B cell (primary cell): ENCODE measurements at places on chromosomes 7 and 10. TPM values are rescaled to one million over a fixed set of nuclear protein-coding genes. Genes with fewer than 3 reads are reported as not detected.

The NME8 gene
- total RNA-seq = not detected in 2 replicates

DNA sequence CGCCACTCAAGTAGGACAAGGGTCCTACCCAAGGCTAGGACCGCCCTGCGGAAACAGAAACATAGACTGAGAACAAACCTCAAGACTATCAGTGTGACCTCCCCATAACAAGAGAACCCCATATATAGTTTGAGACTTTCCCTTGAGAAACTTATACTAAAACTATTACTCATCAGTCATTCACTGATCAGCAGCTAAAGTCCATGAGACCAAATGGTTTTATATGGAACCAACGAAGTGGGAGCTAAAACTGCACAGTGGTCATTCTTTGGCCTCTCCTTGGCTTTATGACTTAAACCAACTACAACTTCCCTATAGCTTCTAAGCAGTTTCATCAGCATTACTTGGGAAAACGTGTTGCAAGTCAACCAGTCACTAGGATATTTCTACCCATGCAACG is 13.7 kb upstream of the ZSCAN21 start:
- no peak for DNase-seq

The NPY4R gene
- not detected in 2 replicates for total RNA-seq

DNA sequence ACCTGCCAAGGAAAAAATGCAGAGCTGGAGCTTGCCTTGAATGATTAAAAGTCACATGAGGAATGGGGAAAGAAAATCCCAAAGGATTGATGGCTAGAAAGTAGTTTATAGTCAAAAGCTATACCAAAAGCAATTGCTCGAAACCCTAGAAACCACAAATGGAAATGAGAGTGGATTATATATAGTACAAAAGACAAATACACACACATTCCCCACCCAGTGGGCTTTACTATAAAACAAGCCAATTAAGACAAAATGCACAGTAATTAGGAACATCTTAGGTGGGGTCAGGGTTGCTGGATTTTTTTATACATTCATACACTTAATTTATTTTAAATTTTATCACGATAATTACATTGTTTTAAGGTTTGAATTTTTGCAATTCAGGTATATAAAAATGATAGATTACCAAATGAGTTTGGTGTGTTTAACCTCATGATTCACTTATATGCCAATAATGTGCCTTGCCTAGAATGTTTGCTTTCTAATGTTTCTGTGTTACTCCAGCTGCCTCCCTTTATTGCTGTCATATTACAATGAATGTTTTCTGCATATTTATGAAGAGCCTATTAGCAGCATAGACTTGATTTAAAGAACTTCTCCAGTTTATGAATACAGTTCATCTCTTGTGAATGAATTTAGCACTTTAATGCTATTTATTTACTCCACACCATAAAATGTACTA is 421.3 kb downstream of the EXOC4 start:
- no peak for DNase-seq

- no peak for DNase-seq
These were observed 1001.2 kb upstream of the POT1 start for GRCh38 chr7:125930848-125931247.

GRCh38 chr10:56624082-56624481 is 263.0 kb upstream of the ZWINT start:
- DNase-seq = no peak

GRCh38 chr10:10831085-10831484 is 186.6 kb upstream of the CELF2 start:
- no peak for DNase-seq

DNA sequence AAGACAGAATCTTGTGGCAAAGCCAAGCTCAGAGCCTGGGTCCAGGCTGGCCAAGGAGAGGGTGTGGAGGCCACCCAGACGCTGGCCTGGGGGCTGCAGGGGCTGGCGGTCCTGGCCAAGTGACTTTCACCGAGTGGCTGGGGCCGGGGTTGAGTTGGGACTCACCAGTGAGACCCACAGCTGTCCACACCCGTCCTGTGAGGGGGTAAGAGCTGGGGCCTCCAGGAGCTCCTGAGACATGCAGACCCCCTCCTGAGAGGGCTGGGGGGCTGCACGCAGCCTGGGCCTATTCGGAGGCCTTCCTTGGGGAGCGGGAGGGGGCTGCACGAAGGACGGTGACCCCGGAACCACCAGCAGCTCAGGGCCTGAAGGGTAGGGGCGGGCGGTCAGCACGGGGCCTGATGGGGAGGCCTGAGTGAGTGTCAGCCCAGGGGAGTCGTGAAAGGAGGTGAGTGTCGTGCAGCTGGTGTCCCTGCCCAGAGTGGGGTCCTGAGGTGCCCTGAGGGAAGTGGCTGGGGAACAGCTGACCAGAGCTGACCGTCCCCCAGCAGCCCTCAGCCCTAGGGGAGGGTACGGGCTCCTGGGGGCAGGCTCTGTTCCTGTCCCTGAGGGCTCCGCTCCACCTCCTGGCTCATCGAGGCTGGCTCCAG is 100.9 kb downstream of the FOXL3 start:
- DNase-seq = no peak

- no peak for DNase-seq
These were observed 56.7 kb upstream of the ELN start for GRCh38 chr7:73971322-73971703.

The ATP6V0E2 gene
- total RNA-seq = 13.5 and 15.4 TPM in 2 replicates

DNA sequence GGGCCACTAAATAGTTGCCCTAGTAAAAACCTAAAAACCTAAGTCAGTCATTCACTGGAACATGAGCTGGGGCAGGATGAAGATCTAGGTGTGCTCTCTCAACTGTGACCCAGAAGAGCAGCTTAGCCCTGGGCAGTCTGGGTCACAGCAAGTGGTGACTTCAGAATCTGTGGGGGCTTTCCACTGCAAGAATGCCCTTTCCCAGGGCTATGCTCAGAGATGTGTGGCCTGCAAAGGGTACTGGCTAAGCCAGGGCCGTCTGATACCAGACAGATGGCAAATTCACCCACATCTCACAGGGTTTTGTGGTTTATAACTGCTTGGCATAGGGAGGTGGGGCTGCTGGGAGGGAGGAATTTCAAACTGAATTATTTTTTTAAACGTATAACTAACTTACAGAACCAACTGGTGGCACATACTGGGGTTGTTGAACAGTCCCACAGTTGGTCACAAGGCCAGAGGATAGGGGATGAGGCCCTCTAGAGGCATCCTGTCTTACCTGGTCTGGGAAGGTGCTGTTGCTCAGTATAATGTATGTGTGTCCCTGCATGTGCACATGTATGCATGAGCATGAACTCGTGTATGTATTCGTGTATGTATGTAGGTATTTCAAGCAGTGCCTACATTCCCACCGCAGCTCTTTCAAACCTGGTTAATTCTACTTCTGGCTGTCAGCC is 63.2 kb downstream of the PRPF18 start:
- DNase-seq = no peak

The CLRN3 gene
- total RNA-seq = not detected in 2 replicates

GRCh38 chr10:132022241-132022640 is 40.5 kb upstream of the BNIP3 start:
- no peak for DNase-seq

- DNase-seq = no peak
These were observed 68.4 kb upstream of the ADO start for GRCh38 chr10:62736168-62736546.

The CRYGN gene
- total RNA-seq = not detected in 2 replicates

DNA sequence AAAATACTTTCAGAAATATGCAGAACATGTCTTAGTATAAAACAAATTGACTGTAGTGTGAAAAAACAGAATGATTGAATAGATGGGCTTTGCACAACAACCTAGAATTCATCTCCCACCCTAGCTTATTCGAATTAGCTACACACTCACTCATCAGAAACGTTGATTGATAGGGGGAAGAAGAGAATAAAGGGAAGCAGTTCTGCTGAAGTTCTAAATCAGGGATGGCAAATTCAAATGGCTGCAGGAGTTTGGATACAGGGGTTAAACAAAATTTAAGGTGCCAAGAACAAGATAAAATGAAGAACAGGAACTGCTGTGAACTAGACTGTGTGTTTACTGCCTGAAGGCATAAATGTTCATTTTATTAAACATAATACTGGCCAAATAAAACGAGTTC is 9.0 kb downstream of the CD36 start:
- no peak for DNase-seq

DNA sequence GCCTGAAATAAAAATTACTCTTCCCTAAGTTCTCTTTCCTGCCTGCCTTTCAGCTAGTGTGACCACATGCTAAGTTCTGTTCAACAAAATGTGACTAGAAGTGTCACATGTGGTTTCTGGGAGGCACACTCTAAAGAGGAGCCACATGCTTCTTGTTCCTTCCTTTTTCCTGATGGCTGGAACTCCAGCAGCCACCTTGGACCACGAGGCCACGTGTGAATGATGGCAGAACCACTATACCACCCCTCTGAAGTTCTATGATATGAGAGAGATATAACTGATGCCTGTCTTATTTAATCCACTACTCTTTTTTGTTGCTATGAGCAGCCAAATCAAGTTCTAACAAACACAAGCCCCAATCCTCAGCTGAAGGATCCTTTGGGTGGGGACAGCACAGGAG is 8.1 kb downstream of the PODXL start:
- DNase-seq = no peak

GRCh38 chr10:101291331-101292193 is 62.3 kb upstream of the LBX1 start:
- peak; percentile 68 for DNase-seq

DNA sequence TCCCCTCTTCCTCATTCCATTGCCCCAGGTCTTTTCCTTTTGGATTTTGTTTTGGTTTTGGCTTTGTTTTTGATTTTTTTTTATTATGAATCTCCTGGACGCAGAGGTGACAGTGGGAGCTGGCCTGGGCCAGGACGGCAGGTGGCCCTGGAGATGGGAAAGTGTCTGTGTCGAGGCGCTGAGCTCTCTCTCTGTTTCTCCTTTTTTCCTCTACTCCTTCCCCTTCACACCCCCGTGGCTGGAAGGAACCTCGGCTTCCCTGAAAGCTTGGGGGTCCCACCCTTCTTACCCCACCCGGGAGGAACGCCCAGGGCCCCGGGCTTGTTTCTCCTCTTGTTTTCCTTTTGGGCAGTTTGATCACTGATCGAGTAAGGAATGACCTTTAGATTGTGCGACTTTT is 13.2 kb downstream of the TRIM8 start:
- no peak for DNase-seq

GRCh38 chr10:110151467-110151866 is 55.9 kb upstream of the MXI1 start:
- DNase-seq = no peak

DNA sequence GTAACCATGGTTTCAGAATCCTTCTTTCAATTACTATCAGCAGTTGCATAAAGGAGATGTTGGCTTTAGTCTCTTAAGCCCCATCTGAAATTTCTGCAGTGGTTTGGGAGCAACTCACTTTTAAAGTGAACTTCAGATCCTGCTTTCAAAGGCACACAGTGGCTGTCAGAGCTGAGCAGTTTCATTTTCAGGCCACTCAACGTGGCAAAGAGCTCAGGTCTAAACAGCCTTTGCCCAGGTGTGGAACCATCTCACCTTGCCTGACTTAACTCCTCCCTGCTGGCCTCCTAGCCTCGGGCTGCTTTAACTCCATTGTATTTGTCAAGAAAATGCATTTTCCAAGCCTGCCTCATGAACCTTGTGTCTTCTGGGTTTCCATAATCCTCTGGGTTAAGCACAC is 197.5 kb upstream of the KMT2E start:
- no peak for DNase-seq

GRCh38 chr7:143507094-143507518 is 29.4 kb downstream of the TAS2R41 start:
- no peak for DNase-seq

GRCh38 chr7:45663965-45664633 is 89.9 kb downstream of the ADCY1 start:
- no peak for DNase-seq

The DLX6 gene
- not detected in 2 replicates for total RNA-seq

The PTPRN2 gene
- total RNA-seq = 1.5 and 2.0 TPM in 2 replicates

DNA sequence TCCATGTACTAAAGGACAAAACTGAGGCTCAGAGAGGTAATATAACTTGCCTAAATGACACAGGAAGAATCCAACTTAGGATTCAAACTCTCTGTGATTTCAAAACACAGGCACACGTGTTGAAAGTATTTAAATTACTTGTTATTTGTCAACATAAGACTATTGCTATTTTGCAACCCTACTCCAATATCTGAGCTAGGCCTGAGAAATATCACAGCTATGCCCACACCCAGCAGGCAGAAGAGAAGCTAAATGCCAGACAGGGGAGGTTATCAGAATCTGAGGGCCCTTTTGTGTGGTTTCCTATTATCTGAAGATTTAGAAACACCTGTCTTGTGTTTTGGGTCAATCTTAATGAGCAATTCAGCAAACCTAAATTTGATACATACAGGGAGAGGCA is 204.3 kb downstream of the ANK3 start:
- no peak for DNase-seq

DNA sequence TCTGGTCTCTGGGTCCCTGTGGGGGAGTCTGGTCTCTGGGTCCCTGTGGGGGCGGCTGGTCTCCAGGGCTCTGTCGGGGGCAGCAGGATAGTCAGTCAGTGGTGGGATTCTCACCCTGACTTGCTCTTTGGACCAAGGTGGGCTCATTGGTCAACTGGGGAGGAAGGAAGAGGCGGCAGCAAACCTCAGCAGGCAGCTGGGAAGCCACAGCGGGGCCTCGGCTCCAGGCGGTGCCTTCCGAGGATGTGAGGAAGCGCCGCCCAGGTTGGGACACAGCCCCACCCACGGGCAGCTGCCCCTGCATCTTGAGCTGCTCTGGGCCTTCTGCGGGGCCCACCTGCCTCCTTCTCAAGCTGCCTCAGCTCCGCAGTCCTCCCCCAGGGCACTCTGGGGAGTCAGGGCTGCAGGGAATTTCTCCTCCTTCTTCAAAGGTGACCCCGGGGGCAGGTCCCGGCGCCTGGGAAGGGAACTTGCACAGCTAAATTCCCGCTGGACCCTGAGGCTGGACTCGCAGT is 20.4 kb upstream of the KNDC1 start:
- no peak for DNase-seq

DNA sequence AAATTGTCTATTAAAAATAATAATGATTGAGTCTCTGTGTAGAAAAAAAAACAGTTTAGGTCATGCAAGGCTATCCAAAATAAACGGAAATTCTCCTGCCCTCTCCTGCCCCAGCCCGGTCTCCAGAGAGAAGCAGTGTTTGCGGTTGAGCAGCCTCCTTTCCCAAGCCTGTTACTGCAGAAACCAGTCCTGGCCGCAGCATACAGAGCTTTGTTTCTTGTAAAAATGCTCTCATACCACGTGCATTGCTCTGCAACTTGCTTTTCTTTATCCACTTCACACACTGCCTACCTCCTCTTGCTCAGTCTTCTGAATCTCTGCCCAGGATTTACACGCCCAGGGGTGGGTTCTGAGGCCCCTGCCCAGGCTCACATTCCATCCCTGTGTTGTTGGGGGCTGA is 34.4 kb upstream of the CUL1 start:
- no peak for DNase-seq

DNA sequence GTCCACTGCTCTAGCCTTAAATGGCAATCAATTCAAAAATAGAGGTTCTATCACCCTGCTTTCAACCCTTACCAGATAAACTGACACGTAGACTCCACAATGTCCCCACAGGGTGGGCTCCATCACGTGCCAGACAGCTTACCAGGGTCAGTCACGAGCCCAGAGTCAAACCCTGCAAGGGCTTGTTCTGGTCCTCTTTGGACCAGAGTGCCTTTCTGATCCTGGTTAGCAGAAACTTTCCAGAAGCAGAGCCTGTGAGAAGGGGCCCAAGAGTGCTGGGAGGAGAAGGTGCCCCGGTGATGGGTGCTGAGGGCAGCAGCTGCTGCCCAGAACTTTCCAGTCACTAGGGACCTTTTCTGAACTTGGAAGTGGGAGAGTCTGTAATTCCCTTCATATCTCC is 354 bp upstream of the GIMAP5 start:
- DNase-seq = no peak
